ENCODE measurements at places on chromosomes 2 and 18.

DNA sequence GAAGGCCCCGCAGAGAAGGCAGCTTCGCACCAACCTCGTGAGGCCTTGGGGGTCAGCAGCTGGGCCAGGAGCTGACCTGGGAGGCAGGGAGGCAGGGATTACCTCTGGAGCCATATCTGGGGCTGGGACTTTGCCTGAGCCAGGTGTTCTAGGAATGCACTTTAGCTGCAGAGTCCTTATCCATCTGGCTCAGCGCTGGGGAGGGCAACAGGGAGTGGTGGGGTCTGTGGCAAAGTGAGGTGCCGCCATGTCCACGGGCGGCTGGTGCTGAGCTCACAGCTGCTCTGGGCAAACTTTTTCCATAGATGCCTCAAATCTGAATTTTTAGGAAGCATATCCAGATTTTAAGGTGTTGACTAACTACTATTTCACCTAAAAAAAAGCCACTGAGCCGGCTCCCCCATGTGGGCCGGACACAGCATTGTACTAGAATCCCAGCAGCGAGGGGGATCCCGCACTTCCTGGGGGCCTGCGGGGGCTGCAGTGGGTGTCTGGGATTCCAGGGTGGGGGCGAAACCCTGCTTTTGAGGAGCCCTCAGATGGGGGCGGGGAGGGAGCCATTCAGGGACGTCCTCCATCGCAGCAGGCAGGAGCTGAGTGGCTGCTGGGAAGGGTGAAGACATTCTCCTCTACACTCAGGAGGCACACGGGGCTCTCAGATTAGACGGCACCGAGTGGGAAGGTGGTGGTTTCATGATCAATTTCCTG is 34.6 kb downstream of the RTP5 start:
- DNase-seq = no peak

GRCh38 chr2:9311488-9311887 is 104.9 kb downstream of the ASAP2 start:
- DNase-seq = no peak

GRCh38 chr2:111176867-111177266 is 56.2 kb downstream of the BCL2L11 start:
- DNase-seq = no peak

- DNase-seq = no peak
Observed at GRCh38 chr2:86143926-86144685, 38.1 kb downstream of the PTCD3 start.

- DNase-seq = no peak
Observed at GRCh38 chr2:65602603-65603235, 170.3 kb upstream of the SPRED2 start.
